ENCODE measurements at places on chromosomes 16 and 17. TPM values are rescaled to one million over a fixed set of nuclear protein-coding genes. Genes with fewer than 3 reads are reported as not detected.

DNA sequence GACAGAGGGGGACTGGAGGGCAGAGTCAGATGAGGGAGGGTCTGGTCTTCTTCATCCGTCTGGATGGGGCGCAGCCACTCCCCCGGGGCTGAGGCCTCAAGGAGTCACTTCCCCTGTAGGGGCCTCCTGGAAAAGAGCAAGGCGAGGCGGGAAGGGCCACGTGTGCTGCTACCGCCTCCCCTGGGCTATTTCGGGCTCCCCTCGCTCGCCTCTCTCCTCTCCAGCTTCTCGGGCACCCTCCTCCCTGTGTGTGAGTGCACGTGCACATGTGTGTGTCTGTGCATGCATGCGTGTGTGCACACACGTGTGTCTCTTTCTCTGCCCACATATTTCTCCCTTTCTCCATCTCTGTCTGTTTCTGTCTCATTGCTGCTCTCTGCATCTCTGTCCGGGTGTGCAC lies 10.1 kb downstream of the GSG1L start:
- DNase-seq, result no peak

GRCh38 chr17:30005709-30006320 lies 64.4 kb downstream of the EFCAB5 start:
- no peak for DNase-seq

GRCh38 chr17:58313815-58314705 lies 14.5 kb downstream of the TSPOAP1 start:
- DNase-seq, result no peak

- DNase-seq, result no peak
Observed at GRCh38 chr17:7235693-7236665, 1.7 kb upstream of the DVL2 start.

- DNase-seq, result no peak
Observed at GRCh38 chr17:74736513-74737298, at the start of gene RAB37. RAB37 (plus strand) TSS chr17:74737256; CDS start chr17:74737273, 17 bp downstream.

DNA sequence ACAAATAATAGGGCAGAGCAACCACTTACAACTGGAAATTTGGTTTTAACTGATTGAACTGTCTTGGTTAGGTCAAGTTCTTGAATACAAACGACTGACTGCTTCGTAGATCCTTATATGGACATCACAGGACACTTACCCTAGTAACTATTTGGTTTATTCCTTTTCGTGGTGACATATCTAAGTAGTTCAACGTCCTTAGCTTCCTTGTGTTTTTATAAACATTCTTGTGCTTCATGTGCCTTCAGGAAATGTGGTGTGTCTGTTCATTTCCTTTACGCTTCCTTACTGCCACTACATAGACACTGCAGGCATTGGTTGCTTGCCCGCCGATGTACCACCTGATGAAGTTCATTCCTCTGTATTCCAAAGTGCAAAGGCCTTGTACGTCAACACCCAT lies 59.3 kb downstream of the USP10 start:
- no peak for DNase-seq

DNA sequence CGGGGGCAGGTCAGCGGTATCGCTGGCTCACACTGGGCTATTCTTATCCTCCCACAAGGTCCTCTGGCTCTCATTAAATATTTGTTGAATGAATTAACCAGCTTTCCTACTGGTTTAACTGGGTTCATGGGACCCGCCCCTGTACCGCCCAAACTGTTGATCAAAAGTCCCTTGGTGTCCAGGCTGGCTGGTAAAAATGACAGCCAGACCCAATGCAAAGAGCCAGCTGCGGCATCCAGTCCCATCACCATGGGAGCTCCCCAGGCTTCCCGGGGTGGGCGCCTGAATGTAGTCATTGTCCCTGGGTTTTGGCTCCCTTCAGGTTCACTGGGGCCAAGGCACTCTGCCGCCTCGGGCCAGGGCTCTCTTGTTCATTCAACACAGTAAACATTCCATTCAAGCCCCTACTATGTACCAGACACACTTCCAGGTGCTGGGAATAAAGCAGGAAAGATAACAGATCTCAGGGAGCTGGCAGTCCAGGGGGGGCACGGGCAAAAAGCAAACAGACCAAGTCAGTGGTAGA lies 11.7 kb upstream of the ATP2C2 start:
- DNase-seq, result no peak

DNA sequence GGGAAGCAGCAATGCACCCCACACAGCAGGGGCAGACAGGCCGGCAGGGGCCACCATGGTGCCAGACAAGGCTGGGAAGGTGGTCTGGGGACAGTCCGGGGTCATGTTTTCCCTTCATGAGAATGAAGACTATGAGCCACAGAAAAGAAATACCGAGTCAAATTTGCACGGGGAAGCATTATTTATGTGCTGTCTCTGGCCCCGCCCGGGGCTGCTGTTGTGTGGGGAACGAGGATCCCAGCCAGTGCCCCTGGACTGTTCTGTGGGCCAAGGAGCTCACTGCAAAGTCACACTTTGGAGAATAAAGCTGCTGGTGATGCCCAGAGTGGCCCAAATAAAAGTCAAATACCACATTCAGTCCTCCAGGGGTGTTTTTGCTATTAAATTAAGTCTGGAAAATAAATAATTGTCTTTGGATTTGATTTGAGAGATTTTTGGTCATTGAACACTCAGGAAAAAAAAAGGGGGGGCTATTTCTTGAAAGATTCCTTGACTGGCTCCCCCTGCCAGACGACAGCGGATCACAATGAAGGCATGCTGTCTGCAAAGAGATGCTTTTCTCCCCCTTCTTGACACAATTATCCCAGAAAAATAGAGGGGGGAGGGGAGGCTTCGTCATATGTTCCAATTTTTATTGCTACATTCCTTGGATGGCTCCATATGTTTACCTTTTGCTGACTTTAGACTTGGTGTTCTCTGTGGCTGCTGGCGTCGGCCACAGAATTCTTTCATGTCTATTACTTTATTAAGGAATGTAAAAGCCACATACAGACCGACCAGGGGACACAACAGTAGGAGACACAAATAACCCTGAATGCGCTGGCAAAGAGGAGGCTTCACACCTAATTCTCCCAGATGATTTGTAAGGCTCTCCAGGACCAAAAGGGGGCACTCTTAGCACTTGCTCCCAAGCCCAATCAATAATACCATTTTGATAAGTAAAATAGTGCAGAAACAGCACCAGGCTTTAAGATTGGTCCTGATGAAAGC lies 27.1 kb upstream of the ANKFN1 start:
- peak; percentile 36 for DNase-seq

GRCh38 chr17:10196941-10197340 lies 1.5 kb downstream of the GAS7 start:
- no peak for DNase-seq

DNA sequence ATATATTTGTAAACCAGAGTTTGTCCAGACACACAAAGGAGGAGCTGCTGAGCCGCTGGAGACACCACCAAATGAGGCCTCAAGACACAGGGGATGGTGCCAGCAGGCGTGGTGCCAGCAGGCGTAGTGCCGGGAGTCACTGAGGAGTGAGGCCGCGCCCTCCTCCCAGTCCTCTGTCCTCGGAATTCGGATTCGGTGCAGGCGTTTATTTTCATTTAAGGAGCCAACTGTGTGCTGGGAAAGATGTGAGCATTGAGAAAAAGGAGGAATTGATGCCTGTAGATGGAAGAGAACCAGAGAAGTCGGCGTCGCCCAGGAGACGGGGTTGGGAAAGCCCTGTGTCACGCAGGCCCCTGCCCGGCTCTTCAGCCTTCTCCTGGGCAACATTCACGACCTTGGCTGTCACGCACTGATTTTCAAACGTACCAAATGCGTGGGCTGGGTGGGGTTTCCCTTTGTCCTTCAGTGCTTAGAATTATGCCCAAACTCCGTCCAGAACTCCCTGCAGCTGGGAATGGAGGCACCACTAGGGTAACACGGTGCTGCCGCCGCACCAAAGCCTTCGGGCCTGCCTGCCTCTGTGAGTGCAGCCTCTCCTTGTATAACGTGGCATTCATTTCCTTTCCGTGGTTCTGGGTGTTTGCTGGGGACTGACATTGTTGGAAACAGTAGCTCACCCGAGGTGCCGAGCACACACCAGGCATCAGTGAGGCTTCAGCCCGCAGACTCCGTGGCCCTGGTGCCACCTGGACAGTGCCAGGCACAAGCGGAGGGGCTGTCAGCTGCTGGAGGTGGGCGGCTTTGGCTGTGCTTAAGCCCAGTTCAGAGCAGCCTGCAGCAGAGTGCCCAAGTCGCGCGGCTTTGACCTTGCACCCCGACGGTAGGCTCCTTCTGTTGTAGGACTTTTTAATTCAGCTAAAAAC lies 49.0 kb upstream of the CHMP6 start:
- DNase-seq, result no peak

GRCh38 chr17:78375401-78376151 lies 2.9 kb upstream of the PGS1 start:
- no peak for DNase-seq

The DNAI2 gene
- total RNA-seq, result not detected

The ITGA2B gene
- total RNA-seq, result 0.24 TPM

The KRT32 gene
- total RNA-seq, result not detected

The ESRP2 gene
- 2.9 TPM for total RNA-seq

The NOG gene
- 64.4 TPM for total RNA-seq

The FOXN1 gene
- not detected for total RNA-seq

The HCRT gene
- not detected for total RNA-seq

All from glomerular endothelial cell (primary cell).